Uterus (tissue), 4 donors: ENCODE measurements at places on chromosomes 7 and 10. TPM values are rescaled to one million over a fixed set of nuclear protein-coding genes. Genes with fewer than 3 reads are reported as not detected.

Gene SLC26A3
- total RNA-seq = 1.0 TPM

- DNase-seq = no peak
- H3K36me3 ChIP-seq = no peaks in the 10 kb centered on the region
- H3K4me3 ChIP-seq = no peak overlapping the region
- no peaks in the 10 kb centered on the region for H3K4me1 ChIP-seq
Measured at GRCh38 chr7:30668102-30668501, 14.2 kb downstream of the CRHR2 start.

- H3K36me3 ChIP-seq = no peaks in the 10 kb centered on the region
- H3K27me3 ChIP-seq = no peaks in the 10 kb centered on the region
- H3K4me1 ChIP-seq = no peaks in the 10 kb centered on the region
- H3K27ac ChIP-seq = no peak overlapping the region
- no peak overlapping the region for H3K4me3 ChIP-seq
- DNase-seq = no peak
Measured at GRCh38 chr10:128029731-128030369, 96.4 kb downstream of the MKI67 start.

DNA sequence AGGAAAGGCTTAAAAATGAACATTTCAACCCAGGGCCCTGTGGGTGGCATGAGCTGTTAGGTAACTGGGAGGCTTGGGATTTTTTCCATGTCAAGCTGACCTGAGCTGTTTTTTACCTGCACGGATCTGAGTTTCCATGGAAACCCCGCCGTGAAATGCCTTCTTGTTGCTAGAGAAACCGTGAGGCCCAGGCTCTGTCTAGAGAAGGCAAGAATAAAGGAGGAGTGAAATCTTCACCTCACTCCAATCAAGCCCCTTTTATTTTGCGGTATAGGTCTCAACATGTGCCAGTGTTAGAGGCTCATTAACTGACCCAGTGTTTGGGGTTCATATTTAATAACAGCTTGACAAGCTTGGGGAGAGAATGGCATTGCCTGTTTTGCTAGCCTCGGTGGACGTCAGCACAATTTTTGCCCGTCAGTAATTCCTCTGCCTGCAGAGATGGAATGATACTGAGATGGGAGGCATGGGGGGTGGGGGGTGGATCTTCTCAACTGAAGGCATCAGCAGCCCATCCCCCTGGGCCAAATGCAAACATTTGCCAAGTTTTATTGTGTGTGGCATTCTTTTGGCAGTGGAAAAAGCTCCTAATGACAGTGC lies 48.9 kb upstream of the PDCD4 start:
- H3K36me3 ChIP-seq = no peaks in the 10 kb centered on the region
- H3K4me3 ChIP-seq = no peak overlapping the region
- peaks cover 25% of the 10 kb centered on the region for H3K4me1 ChIP-seq
- no peaks in the 10 kb centered on the region for H3K27me3 ChIP-seq
- H3K27ac ChIP-seq = peak overlapping the region; percentile 87
- DNase-seq = no peak

- no peak overlapping the region for H3K27ac ChIP-seq
- peaks cover 5% of the 10 kb centered on the region for H3K4me1 ChIP-seq
- H3K27me3 ChIP-seq = no peaks in the 10 kb centered on the region
- no peaks in the 10 kb centered on the region for H3K36me3 ChIP-seq
- no peak for DNase-seq
Measured at GRCh38 chr7:76267107-76267893, 35.2 kb upstream of the HSPB1 start.

Gene SPACDR
- total RNA-seq = 1.4 TPM

Gene FAM25C
- total RNA-seq = not detected

DNA sequence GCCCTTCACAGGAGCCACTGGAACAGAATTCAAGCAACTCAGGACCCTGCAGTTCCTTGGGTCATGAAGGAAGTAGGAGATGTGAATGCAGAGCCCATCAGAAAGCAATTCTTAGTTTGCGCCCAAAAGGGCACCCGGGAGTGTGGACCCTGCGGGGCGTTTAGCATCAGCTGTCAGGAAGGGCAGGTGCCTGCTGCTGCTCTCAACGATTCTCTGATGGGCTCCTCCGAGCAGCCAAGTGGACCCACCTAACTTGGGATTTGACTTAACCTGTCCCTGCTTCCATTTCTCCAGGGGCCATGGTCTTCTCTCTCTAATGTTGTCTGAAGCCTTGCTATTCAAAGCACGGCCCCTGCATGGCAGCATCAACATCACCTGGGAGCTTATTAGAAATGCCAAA lies 17.1 kb downstream of the CPA5 start:
- peaks cover 4% of the 10 kb centered on the region for H3K4me1 ChIP-seq
- H3K36me3 ChIP-seq = no peaks in the 10 kb centered on the region
- no peak overlapping the region for H3K4me3 ChIP-seq
- DNase-seq = no peak

- no peak for DNase-seq
- no peaks in the 10 kb centered on the region for H3K27me3 ChIP-seq
- no peak overlapping the region for H3K27ac ChIP-seq
Measured at GRCh38 chr10:68184546-68184945, 47.4 kb downstream of the ATOH7 start.

GRCh38 chr7:146175716-146176115 lies 59.1 kb downstream of the CNTNAP2 start:
- no peaks in the 10 kb centered on the region for H3K36me3 ChIP-seq
- no peak overlapping the region for H3K27ac ChIP-seq
- H3K4me3 ChIP-seq = no peak overlapping the region
- no peak for DNase-seq
- no peaks in the 10 kb centered on the region for H3K4me1 ChIP-seq

Gene PYROXD2
- total RNA-seq = 12.5 TPM

DNA sequence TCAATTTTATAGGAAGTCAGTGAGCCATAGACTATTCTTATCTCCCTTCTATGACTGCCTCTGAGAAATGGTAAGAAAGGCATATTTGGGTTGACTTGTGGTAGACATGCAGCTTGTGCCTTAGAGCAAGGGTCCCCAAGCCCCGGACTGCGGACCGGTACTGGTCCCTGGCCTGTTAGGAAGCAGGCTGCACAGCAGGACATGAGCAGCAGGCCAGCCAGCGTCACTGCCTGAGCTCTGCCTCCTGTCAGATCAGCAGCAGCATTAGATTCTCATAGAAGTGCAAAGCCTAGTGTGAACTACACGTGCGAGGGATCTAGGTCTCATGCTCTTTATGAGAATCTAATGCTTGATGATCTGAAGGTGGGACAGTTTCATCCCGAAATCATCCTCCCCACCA lies 180.6 kb downstream of the SND1 start:
- H3K36me3 ChIP-seq = no peaks in the 10 kb centered on the region
- H3K4me1 ChIP-seq = no peaks in the 10 kb centered on the region
- no peak overlapping the region for H3K4me3 ChIP-seq
- H3K27me3 ChIP-seq = no peaks in the 10 kb centered on the region
- no peak overlapping the region for H3K27ac ChIP-seq
- no peak for DNase-seq

Gene SPDYE18
- 1.6 TPM for total RNA-seq

GRCh38 chr10:108808228-108808627 lies 1115.1 kb downstream of the XPNPEP1 start:
- no peak overlapping the region for H3K27ac ChIP-seq
- no peak for DNase-seq
- no peaks in the 10 kb centered on the region for H3K27me3 ChIP-seq

DNA sequence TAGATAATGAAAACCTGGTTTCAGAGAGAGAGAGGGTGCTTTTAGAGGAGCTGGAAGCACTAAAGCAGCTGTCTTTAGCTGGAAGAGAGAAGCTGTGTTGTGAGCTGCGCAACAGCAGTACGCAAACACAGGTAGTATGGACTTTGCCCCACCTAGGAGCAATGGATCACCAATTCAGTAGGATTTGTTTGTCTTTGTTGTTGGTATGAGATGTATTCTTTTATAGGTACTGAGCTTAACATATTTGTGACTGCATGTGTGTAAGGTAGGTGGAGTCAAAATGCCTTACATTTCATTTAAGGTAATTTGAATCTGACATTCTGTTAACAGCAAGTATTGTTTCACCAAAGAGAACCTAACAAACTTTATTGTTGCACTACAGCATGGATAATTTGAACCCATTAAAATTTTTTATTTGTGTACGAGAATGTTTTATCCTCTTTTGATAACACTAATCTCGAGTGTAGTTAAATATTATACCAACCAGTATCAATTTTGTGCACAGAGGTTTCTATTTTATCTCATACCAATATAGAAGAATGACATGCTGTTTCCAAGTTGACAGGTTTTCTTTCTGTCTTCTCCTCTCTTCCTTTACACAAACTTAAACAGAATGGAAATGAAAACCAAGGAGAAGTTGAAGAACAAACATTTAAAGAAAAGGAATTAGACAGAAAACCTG lies 92.1 kb downstream of the CYP51A1 start:
- H3K36me3 ChIP-seq = no peaks in the 10 kb centered on the region
- no peaks in the 10 kb centered on the region for H3K27me3 ChIP-seq
- no peak overlapping the region for H3K4me3 ChIP-seq
- no peak for DNase-seq

- no peaks in the 10 kb centered on the region for H3K4me1 ChIP-seq
- DNase-seq = no peak
- H3K27me3 ChIP-seq = no peaks in the 10 kb centered on the region
- H3K4me3 ChIP-seq = no peak overlapping the region
- no peak overlapping the region for H3K27ac ChIP-seq
- H3K36me3 ChIP-seq = no peaks in the 10 kb centered on the region
Measured at GRCh38 chr10:107826171-107826570, 661.7 kb upstream of the SORCS1 start.

DNA sequence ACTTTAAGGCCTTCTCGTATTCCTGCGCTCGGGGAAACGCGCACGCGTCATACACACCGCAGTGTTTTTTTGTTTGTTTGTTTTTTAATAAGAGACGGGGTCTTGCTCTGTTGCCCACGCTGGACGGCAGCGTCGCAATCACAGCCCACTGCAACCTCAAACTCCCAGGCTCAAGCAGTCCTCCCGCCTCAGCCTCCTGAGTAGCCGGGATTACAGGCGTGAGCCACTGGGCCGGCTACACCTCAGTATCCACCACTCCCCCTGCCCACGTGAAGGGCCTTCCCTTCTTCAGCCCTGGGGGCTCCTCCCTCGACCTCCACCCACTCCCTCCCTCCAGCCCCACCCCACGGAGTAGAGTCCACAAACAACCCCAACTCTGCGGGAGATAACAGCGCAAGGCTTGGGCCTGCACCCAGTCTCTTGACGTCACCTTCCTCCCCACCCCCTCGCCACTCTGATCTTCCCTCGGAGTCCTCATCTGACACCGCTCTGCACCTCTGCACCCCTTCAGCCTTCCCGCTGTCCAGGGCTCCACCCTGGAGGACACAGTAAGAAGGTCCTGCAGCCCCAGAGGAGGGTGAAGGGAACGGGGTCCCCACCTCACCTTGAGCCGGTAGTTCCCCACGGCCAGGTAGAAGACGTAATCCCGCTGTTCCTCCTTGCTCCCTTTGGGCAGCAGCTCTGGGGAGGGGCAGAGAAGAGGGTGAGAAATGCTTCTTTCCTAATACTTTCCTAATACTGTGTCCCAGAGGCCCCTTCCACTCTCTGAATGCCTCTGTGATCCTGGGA lies 2.8 kb upstream of the CLDN15 start:
- no peaks in the 10 kb centered on the region for H3K36me3 ChIP-seq
- peak overlapping the region; percentile 81 for H3K27ac ChIP-seq
- no peaks in the 10 kb centered on the region for H3K27me3 ChIP-seq
- H3K4me3 ChIP-seq = no peak overlapping the region
- DNase-seq = no peak

DNA sequence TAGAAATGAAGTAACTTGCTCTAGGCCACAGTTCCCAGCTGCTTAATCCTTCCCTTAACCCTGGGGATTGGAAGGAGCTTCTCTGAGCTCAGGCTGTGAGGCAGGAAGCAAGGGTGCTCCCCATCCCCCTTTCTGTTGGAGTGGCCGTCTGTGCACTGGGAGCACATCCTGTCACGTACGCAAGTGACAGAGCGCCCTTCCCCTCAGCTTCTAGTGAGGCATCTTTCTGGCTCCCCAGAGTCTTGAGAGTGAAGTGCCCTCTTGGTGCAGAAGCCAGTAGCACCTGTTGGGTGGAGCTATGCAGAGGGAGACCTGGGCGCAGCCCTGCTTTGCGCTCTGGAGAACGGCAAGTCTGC lies 47.8 kb downstream of the SHH start:
- no peak overlapping the region for H3K4me3 ChIP-seq
- no peaks in the 10 kb centered on the region for H3K27me3 ChIP-seq
- H3K27ac ChIP-seq = peak overlapping the region; percentile 35
- no peaks in the 10 kb centered on the region for H3K4me1 ChIP-seq
- DNase-seq = no peak

GRCh38 chr7:148894591-148894990 lies 10.5 kb upstream of the EZH2 start:
- no peaks in the 10 kb centered on the region for H3K27me3 ChIP-seq
- H3K4me3 ChIP-seq = no peak overlapping the region
- H3K27ac ChIP-seq = no peak overlapping the region
- no peaks in the 10 kb centered on the region for H3K36me3 ChIP-seq
- DNase-seq = no peak

DNA sequence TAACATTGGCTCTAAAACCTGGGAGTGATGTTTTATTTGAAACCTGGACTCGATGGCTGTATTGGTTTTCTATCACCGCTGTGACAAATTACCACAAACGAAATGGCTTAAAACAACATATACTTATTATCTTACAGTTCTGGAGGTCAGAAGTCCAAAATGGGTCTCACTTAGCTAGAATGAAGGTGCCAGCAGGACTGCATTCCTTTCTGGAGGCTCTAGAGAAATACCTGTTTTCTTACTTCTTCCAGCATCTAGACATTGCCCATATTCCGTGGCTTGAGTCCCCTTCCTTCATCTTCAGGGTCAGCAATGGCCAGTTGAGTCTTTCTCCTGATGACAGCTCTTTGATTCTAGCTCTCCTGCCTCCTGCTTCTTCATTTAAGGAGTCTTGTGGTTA lies 44.3 kb upstream of the STEAP1B start:
- H3K27me3 ChIP-seq = peaks cover 3% of the 10 kb centered on the region
- H3K27ac ChIP-seq = no peak overlapping the region
- DNase-seq = no peak
- no peak overlapping the region for H3K4me3 ChIP-seq
- H3K36me3 ChIP-seq = no peaks in the 10 kb centered on the region

GRCh38 chr10:131193923-131194322 lies 117.6 kb downstream of the TCERG1L start:
- no peaks in the 10 kb centered on the region for H3K36me3 ChIP-seq
- no peak overlapping the region for H3K27ac ChIP-seq
- H3K27me3 ChIP-seq = no peaks in the 10 kb centered on the region
- H3K4me3 ChIP-seq = no peak overlapping the region
- no peaks in the 10 kb centered on the region for H3K4me1 ChIP-seq
- no peak for DNase-seq

DNA sequence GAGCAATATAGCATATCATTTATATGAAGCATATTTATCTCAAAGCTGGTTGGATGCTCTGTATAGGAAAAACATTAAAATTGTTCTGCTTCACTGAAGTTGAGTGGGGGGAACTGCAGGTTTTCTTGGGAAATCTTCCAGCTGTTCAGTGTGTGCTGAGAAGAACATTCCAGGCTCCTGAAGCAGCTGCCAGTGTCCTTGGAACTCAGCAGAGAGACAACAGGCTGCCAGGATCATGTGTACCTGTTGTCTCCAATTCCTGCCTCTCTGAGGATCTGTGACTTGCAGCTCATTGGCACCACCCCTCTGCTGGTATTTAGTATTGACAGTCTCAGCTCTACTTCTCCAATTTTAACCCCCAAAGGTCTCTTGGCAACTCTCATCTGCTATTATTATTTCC lies 42.3 kb upstream of the PRKG1 start:
- no peaks in the 10 kb centered on the region for H3K36me3 ChIP-seq
- H3K27ac ChIP-seq = no peak overlapping the region
- H3K27me3 ChIP-seq = no peaks in the 10 kb centered on the region
- no peak for DNase-seq
- H3K4me3 ChIP-seq = no peak overlapping the region

- no peaks in the 10 kb centered on the region for H3K36me3 ChIP-seq
- no peak overlapping the region for H3K4me3 ChIP-seq
- no peak for DNase-seq
- H3K27me3 ChIP-seq = no peaks in the 10 kb centered on the region
- no peaks in the 10 kb centered on the region for H3K4me1 ChIP-seq
Measured at GRCh38 chr10:91681361-91682276, 48.7 kb upstream of the PPP1R3C start.
